ENCODE measurements at places on chromosomes 7 and 10.

- DNase-seq: no peak
These were observed 201.6 kb downstream of the PARD3 start for GRCh38 chr10:34613491-34613890.

- no peak for DNase-seq
These were observed 72.9 kb upstream of the PRLHR start for GRCh38 chr10:118668228-118668952.

- DNase-seq: no peak
These were observed 148.8 kb upstream of the ZMIZ1 start for GRCh38 chr10:78920011-78920410.

DNA sequence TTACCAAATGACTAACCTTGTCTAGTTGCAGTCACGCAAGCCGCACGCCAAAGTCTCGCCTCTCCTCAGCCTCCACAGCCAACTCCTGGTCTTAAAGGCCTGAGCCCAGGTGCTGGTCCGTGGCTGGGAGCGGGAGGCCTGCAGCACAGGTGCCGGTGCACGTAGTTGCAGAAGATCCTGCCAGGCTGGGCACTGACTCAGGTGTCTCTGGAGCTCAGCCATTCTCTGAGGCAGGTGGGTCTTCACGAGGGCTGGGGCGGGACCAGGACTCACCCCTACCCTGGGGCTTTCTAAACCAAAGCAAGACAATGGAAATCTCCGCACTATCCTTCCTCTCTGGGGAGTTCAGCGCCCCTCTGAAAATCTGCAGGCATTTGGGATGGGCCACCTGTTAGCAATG, 216.4 kb downstream of the MLLT10 start:
- no peak for DNase-seq

- DNase-seq: no peak
These were observed 906.7 kb downstream of the DNAJB9 start for GRCh38 chr7:109476409-109476808.

- DNase-seq: no peak
These were observed 44.3 kb upstream of the ARL4A start for GRCh38 chr7:12643001-12643643.

- DNase-seq: no peak
These were observed 150.4 kb upstream of the SEMA3E start for GRCh38 chr7:83799333-83799732.

- DNase-seq: no peak
These were observed 57.6 kb upstream of the LMTK2 start for GRCh38 chr7:98049034-98049433.

DNA sequence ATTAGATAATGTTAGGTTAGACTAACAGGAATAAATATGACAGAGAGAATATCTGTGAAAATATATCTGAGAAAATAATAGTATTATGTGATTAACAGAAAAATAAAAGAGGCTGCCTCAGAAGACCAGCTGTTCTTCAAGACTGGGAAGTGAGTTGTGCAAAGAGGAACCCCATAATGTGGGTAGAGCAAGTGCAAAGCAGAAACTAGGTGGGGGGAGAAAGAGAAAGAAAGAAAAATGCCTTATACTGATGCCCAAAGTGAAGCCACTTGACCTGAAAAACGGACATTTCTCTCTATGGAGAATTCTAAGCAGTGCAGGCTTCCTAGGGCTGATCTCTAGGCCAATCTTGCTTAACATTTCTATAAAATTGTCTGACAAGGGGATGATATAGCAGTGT, 3.8 kb downstream of the NEBL start:
- DNase-seq: no peak

- no peak for DNase-seq
These were observed 2.5 kb downstream of the ENTPD1 start for GRCh38 chr10:95758351-95759025.

DNA sequence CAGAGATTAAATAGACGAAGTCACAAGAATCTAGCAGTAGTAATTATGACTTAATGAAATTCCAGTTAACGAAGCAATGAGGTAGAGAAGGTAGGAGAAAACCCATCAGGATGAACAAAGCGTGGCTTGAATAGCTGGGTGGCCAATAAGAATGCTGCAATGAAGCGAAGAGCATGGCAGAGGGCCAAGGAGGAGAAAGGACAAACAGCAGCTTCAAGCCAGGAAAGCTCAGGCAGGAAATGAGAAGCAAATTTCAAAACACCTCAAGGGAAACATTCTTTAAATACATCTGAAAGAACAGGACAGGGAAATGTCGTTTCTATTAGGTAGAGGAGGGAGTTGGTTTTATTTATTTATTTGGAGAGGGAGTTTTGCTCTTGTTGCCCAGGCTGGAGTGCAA, 122.5 kb downstream of the KIAA1217 start:
- DNase-seq: no peak

DNA sequence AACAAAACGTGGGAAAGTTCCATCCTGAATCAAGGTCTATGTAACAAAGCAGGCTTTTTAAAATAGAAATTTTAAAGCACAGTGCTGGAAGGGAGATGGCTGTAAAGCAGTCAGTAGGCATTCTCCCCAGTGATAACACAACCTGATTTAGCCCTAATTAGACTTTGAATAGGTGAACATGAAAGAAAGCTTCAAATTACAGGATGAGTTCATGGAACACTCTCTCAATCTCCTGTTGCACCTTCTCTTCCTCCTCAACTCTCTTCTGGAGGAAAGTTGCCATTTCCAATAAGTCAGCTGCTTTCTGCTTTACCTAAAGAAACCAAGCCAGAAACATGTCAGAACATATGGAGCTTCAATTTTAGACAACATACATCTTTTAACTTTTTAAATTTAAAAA, 20.1 kb downstream of the SFR1 start:
- DNase-seq: no peak

DNA sequence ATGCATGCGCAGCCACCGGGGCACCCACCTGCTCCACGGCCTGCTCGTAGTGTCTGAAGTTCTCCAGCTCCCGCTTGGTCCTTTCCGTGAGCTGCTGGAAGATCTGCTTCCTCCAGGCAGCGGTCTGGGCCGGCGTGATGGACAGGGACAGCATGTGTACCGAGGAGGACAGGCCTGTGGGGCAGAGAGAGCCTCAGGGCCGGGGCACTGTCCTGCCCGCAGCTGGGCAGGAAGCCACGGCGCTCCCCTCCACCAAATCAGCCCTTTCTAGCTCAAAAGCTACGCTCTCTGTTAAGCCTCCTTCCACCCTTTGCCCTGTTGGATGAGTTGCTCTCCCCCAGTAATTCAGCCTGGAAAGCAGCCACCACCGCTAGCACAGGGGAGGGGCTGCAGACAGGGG, 19.2 kb downstream of the TECPR1 start:
- DNase-seq: no peak

DNA sequence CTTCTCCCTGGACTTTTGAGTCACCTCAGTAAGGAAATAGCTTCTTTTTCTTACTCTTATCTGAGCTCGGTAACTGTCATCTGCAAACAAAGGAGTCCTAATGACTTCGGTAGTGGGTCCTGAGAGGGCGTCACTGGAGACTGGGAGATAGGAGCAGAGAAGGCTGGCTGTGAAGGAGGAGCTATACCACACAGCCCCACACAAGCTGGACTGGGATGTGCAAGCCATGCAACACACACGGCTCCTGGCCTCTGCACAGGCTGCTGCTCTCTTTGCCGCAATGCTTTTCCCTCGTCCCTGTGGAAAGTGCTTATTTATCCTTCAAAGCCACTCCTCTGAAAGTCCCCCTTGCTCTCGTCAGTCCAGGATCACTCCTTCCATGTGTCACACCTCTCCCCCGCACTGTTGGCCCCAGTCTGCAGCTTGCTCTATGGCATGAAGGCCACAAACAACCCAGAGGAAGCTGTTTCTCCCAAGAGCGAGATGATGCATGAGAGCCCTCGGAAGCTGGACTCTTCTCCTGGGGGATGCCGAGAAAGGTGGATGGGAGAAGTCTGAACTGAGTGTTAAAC, 14.9 kb downstream of the TMEM273 start:
- DNase-seq: no peak

GRCh38 chr7:65992526-65992925, 10.5 kb upstream of the GUSB start:
- no peak for DNase-seq

GRCh38 chr10:21315645-21316220, 209.7 kb downstream of the SKIDA1 start:
- DNase-seq: no peak

GRCh38 chr10:94260455-94260854, 102.3 kb downstream of the NOC3L start:
- no peak for DNase-seq

- no peak for DNase-seq
These were observed 537 bp upstream of the MRPS24 start for GRCh38 chr7:43869867-43870240.

DNA sequence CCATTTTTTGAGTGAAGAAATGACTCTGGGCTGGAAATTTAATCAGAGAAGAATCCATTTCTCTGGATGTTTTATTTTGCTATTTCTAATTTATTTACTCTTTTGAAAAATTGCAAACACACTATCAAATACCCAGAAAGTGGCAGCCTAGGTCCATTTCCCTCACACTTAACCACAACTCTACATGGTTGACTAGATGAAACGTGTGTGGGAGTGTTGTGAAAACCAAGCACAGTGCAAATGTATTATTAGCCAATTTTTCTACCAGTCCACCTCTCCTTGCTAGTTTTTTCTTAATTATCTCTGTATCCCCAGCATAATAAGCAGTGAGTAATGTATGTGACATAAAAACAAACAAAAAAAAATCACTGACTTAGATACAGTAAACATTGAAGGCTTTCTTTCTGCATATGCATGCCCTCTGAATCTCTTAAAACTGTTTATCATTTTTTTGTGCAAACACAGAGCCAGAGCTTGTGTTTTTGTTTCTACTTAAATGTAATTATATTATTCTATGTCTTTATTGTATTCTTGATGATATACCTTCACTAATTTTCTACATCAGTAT, 30.9 kb downstream of the SCIN start:
- DNase-seq: no peak

DNA sequence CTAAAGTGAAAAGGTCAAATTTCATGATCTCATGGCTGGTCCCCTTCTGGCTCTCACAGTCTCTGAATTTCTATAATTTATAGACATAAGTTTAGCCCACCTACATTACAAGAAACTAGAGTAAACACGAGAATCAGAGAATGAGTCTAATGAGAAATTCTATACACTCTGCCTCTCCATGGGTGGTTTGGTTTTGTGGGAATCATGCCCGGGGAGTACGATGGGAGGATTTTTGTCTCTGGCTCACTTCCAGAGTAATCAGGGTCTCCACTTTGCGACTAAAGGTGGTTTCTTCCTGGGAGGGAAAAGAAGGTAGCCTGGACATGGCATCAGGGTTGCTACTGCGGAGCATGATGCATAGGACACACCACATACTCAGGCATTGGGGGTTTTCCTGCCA, 69.7 kb downstream of the MRC1 start:
- no peak for DNase-seq

DNA sequence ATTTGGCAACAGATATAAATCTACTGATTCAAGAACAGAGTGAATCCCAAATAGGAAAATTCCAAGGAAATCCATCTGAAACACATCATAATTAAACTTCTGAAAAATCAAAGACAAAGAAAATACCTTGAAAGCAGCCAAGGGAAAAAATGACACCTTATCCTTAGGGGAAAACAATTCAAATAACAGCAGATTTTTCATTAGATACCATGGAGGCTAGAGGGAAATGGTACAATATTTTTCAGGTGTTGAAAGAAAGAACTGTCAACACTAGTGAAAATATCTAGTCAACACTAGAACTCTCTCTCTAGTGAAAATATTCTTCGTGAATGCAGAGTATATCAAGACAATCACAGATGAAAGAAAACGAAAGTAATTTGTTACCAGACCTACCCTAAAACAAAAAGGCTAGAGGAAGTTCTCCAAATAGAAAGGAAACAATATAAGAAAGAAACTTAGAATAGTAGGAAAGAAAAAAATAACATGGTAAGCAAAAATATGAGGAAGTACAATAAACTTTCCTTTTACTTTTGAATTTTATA, 5.7 kb upstream of the FAM241B start:
- no peak for DNase-seq

- no peak for DNase-seq
These were observed 528.9 kb downstream of the MAGI2 start for GRCh38 chr7:78924581-78924980.

DNA sequence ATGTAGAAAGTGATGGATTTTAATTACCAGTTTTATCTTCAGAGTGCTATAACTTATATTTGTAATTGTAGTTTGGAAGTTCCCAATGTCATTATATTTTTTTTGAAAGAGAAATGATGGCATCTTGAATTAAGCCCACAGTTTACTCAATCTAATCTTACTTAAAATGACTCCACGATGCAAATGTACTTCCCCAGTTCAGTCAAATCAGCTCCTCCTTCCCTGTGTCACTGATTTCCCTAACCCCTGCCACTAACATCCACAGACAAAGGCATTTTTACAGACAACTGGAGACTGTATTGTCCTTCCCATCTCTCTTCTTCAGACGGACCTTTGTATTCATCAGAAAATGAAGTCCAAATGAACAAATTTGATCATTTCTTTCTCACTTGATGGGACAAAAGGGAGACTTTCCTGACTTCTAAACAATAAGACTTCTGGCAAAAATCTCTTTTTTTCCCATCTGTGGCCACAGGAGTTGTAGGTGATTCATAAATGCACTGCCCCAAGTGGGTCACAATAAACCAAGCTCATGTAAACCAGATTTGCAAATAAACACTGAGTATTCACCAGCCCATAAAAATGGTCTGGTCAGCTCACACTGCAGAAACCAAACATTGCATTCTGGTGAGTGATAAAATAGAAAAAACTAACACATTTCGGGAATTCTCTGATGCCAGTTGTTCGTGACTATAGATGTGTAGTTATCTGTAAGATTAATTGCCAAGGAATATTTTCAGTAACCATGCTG, 162.9 kb downstream of the FANK1 start:
- DNase-seq: no peak

DNA sequence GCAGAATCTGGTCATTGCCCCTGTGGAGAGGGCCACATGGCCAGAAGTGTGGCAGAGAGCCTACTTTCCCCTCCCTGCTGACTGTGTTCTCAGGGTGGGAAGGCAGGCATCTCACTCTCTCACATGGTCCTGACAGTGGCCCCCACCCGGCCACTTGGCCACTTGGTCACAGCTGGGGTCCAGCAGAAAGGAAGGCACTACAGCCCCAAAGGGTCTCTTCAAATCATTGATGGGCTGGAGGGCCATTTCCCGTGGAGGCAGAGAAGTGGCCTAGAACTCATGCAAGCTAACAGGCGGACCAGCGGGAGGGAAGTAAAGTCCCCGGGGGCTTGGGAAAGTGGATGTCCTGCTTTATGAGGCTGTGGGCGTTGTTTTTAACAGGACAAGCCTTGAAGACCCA, 125.3 kb downstream of the EMX2 start:
- DNase-seq: no peak

Measured in stimulated activated CD4-positive, alpha-beta T cell treated with anti-CD3 and anti-CD28 coated beads, Interleukin-1b, Interleukin-23, amount 100 ng/mL, for 1 hour (primary cell).